ENCODE measurements at places on chromosomes 5 and 9.

GRCh38 chr5:9429691-9430215, 116.1 kb downstream of the SEMA5A start:
- DNase-seq: no peak

GRCh38 chr9:85971731-85972130, 30.8 kb downstream of the NAA35 start:
- DNase-seq: no peak

DNA sequence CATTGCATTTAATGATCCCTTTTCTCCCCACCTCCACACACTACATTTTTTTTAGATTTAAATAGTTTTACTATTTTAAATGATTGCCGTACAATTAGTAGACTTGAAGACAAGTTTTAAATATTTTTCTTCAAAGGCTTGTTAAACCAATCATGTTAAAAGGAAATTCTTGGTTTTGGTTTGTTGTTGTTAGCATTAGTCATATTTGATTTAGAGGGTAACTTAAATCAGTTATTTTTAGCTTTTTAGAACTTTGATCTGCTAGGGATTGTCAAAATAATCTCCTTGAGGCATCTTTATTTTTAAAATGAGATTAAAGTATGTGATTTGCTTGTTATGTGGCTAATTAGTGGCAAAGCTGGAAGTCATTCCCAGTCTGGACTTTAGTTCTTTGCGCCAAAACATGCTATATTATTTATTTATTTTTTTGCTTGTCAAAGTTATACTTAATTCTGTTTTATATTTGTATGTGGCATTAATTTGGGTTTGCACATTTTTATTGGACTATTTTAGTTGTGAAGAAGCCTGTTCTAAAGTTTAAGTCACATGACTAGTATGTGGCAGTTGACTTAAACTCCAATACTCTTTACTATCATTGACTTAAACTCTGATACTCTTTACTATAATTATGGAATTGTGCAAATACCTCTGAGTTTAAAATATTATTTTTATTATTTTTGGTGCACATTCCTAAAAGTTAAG, 14.7 kb downstream of the ITGA1 start:
- DNase-seq: no peak

DNA sequence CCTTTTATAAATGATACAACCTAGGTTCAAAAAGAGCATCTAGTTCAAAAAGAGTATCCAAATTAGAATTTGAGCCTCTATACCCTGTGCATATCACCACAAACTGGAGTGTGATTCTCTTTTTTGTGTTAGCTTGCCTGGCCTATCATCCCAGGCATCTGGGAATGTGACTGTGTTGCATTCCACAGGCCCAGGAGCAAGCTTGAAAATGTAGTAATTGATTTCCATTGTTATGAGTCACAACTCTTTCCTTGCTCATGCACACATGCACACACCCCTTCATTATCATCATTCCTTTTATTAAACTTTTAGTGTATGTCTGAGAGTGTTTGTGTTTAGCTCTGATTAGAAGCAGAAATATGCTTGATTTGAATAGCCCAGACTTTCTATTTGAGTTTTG, 75.2 kb downstream of the FCHO2 start:
- DNase-seq: no peak

- DNase-seq: no peak
These were observed 92.2 kb downstream of the DOCK8 start for GRCh38 chr9:306907-307306.

GRCh38 chr9:75855509-75855908, 35.0 kb upstream of the PCSK5 start:
- no peak for DNase-seq

DNA sequence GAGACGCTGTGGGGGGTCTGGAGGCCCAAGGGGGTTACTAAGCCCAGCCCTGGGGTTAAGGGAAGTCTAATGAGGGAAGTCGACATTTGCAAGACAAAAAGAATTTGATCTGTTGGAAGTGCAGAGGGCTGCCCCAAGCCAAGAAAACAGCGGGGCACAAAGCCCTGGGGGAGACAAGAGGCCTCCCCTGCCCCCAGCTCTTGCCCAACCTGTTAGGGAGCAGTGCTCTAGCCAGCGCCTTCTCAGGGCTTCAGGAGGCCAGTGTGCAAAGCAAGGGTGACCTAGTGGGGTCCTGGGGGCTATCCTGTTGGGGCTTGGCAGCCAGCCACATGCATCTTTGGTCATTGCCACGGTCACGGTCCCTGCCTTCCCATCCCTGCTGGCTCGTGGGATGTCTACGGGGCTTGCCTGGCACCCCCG, 25.2 kb downstream of the GFI1B start:
- DNase-seq: no peak

DNA sequence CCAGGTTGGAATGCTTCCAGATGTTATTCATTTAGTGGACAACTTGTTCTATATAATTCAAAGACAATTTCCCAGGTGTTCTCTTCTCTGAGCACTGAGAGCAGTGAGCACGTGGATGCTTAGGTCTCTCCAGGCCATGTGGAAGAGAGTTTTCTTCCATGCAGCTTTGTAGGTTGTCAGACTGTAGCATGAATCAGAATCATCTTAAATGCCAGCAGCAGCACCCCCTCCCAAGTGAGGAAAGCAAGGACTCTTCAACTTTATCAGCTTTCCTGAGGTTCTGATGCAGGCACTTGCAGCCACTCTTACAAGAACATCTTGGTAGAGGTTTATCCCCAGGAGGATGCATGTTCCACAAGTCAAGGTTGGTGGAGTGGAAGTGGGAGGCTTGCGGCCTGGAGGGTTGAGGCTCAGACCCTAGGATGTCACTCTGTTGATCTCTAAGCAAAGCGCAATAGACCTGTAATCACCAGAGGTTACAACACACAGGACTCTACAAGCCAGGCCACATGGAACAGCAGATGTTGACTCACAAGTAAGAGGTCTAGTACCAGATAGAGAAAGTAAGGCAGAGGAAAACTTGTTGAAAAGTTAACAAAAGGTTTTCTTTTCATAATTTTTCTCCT, 47.7 kb downstream of the UGCG start:
- DNase-seq: no peak

GRCh38 chr5:132658381-132659302, 669 bp downstream of the IL13 start:
- DNase-seq: no peak

DNA sequence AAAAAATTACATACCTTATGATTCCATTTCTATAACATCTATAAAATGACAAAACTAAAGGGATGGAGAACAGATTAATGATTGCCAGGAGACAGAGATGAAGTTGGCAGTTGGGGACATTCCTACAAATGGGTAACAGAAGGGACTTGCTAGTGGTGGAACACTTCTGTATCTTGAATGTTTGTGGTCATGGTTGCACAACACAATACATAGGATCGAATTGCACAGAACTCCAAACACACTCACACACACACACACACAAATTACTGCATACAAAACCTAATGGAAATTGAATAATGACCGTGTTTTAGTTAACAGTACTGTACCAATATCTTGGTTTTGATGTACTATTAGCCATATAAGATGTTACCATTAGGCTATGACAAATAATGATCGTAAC, 330.7 kb upstream of the POU5F2 start:
- DNase-seq: no peak

DNA sequence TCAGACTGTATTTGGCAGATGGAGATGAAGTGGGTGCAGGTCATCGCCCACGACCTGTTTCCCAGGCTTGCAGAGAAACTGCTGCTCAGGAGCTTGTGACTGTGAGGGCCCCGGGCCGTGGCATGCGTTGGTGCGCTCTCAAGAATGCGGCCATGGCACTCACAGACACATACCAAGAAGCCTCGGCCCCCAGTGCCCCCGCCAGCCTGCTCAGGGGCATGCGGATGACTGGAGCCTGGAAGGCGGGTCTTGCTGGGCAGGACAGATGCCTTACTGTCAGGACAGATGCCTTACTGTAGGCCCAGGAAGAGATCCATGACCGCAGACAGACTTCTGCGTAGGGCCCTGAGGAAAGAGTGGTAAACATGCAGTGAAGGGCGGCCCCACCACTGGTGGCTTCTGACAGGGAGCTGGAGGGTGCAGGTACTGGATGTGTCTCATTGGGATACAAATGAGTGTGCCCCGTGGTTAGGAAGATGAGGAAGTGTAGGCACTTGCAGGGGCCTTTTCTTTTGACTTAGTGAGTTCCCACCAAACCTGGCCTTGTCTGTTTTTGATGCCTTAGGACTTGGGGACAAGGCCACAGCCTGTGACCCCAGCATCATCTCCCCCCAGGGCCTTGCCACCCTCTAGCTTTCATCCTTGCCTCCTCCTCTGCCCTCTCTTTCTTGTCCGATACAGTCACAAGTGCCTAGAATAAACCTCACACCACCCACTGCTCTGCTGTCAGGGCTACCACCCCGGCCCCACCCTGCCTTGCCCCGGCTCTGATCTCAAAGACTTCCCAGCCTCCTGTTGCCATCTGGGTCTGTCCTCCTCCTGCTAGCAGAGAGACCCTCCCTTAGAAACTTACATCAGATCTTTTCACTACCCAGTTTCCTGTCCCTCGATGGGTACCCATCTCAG, 68.8 kb upstream of the ABL1 start:
- DNase-seq: no peak

DNA sequence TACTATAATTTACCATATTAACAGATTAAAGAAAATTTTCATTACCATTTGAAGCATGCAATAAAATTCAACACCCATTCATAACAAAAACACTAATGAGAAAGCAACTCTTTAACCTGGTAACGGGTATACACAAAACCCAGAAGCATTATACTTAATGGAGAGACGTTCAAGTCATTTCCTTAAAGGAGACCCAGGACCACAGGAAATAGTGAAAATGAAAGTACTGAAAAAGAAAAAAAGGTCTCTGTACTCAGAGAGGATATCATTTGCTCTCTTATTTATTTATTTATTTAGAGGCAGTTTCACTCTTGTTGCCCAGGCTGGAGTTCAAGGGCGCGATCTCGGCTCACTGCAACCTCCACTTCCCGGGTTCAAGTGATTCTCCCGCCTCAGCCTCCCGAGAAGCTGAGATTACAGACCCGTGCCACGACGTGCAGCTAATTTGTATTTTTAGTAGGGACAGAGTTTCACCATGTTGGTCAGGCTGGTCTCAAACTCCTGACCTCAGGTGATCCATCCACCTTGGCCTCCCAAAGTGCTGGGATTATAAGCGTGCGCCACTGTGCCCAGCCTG, 61.6 kb downstream of the SETX start:
- no peak for DNase-seq

- DNase-seq: no peak
These were observed 83.4 kb upstream of the SHISAL2B start for GRCh38 chr5:64606926-64607325.

GRCh38 chr5:135179308-135179980, 145.4 kb upstream of the PITX1 start:
- no peak for DNase-seq

- DNase-seq: no peak
These were observed 150.0 kb downstream of the NSG2 start for GRCh38 chr5:174195517-174195916.

DNA sequence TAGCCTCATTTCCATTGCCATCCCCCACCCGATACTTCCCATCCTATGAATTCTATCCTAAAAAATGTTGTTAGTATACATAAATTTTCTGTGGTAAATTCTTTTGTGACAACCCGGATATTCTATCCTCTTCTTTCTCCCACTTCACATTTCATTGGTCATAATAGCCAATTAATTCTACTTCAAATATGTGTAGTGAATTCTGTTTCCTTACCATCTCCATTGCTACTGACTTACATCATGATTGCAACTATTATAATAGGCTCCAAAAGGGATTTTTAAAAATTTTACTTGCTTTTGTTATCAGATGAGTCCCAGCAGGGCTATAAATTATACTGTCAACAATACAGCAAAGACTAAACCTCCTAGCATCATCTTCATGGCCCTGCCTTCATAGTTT, 1326.8 kb downstream of the PTPRD start:
- no peak for DNase-seq

- no peak for DNase-seq
These were observed 68.1 kb downstream of the SEMA6A start for GRCh38 chr5:116506488-116506887.

DNA sequence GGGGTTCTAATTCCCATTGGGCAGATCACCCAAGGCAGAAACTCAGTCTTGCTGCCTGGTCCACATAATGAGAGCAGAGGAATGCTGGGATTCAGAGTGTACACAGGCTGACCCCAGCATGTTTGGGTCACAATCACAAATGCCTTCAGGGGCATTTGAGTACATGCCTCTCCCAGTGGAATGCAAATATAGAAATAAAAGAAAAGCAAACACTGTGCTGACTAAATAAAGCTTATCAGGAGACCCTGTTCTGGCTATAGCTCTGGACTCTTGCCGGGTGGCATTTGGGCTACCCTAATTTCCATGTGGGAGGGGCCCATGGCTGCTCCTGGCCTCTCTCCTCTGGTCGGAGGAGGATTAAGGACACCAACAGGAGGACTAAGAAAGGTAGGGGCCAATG, 121.4 kb downstream of the DOCK8 start:
- no peak for DNase-seq

GRCh38 chr9:131197160-131197911, 72.0 kb downstream of the NUP214 start:
- no peak for DNase-seq

DNA sequence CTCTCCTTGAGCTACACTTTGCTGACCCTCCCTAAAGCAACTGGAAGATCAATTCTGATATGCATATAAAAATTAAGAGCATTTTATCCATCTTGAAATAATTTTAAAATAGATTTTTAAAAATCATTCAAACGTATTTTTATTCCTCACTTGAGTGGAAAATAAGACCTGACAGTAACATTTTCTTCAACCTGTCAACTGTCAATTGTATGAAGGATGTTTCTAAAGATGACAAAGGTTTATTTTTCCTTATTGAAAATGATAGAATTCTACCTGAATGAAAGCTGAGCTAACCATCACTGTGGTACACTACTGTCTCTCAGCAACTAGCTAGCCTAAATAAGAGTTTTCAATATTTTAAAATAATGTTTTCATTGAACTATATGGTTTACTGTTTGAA, 7.0 kb downstream of the EFNA5 start:
- DNase-seq: no peak

GRCh38 chr9:18463991-18464390, 10.0 kb upstream of the ADAMTSL1 start:
- DNase-seq: no peak

GRCh38 chr5:83889971-83890745, 169.5 kb upstream of the HAPLN1 start:
- DNase-seq: no peak

DNA sequence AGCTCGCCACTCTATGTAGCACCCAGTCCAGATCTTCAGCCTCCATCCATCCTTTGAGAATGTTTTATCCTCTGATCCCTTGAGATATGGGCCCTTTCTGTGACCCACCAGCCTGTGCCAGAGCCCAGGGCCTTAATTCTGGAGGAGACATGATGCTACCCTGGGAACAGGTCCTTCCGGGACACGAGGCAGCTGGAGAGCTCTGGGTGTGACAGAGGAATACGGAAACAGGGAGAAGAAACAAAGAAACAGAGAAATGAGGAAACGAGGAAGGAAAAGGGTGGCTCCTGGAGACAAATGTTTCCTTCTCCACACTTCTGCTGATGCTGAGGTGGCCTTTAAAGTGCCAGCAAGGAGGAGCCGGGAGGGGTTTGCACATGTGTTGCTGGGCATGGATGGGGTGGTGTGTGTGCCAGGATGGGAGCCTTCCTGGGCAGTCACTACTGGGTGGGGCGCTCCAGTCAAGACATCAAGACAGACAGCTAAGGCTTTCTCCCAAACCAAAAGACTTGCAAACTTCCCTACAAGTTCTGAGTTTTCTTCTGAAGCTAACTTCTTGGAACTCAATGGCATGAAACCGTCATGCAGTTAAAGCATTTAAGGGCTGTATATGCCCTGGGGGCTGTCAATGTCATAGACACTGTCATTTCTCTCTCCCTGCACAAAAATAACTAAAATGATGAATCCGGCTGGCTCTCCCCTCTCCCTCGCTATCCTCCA, 22.8 kb upstream of the MARCHF6 start:
- DNase-seq: no peak

All from stimulated activated CD4-positive, alpha-beta T cell treated with anti-CD3 and anti-CD28 coated beads, TNF-alpha, amount 100 ng/mL, for 4 hours (primary cell).